ENCODE measurements at places on chromosomes 6 and 20.

DNA sequence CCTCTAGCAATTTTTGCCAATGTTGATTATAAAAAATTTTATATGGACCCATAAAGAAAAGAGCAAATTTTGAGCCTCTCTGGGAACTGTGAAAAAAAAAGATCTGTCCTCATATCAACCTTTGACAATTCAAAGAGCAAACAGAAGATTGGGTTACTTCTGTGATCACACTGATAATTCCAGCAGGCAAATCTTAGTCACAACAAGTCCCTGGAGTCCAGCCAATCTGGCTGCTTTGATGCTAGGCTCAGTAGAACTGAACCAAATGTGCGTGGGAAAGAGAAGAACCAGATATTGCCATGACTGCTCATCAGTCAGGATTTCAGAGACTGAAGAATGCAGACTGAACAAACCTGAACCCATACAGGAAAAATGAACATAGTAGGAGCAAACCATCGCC, 438.4 kb upstream of the FLRT3 start:
- DNase-seq = peak; percentile 15

GRCh38 chr6:81761197-81761596, 8.7 kb upstream of the TENT5A start:
- no peak for DNase-seq

DNA sequence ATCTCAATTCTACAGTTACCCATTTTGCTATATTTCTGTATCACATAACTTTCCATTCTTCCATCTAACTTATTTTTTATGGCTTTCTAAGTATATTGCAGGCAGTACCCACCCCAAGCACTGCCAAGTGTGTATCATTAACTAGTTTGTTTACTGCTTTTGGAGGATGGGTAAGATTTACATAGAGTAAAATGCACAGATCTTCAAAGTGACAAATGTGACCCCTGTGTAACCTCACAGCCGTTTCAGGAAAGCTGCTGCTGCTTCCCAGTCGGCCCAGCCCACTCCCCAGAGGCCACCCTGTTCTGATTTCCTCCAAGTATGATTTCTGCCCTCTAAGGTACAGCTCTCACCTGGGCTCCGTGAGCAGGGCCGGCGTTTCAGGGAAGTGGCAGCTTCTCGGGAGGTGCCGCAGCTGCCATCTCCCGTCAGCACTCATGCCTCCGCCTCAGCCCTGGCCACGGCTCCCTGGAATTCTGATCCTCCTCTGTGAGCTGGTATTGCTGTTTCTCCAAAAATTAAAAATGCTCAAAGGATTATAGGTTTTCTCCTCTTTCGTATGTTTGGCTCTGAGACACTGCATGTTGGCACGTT, 15.0 kb upstream of the MAP1LC3A start:
- no peak for DNase-seq

DNA sequence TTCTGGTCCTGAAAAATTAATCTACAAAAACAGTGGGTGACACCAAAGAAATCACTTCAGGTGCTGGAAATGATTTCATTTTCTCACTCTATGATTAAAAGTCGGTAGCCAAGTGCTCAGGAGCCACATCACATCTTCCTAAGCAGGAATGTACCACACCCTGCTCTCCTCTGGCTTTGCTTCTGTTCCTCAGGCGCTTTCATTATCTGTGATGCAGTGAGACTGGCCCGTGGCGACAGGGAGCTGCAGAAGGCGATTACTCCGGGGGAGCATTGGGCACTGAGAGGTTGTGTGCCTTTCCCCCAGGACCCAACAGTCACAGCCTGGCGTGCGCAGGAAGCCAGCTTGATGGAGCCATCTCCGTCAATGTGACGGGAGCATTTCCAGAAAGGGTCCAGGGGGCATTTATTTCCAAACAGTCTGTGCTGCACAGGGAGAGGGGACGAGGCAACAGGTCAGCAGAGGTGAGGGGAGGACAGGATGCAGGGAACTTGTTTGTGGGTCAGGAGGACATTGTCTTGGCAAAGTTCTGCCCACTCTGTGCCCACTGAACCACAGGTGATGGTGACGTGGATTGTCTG, 5.6 kb upstream of the ZNF831 start:
- no peak for DNase-seq

- no peak for DNase-seq
Observed at GRCh38 chr6:168383062-168383854, 57.7 kb upstream of the SMOC2 start.

- no peak for DNase-seq
Observed at GRCh38 chr6:12436683-12437082, 146.5 kb downstream of the EDN1 start.

DNA sequence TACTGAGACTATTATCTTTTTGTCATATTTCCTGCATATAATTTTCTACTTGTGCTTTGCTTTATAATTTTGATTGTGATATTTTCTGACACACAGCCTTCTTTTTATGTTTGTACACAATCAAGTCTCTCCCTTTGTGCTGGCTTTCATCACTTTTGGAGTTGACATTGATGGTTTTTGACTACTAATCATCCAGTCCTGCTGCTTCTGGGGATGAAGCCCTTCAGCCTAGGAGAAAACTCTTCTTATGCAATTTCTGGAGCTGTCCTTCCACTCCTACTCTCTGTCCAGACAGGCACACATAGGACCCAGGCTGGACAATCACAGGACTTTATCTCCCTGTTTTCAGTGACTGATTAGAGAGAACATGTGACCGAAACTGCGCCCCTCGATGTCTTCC, 515.0 kb downstream of the KIF16B start:
- DNase-seq = no peak

DNA sequence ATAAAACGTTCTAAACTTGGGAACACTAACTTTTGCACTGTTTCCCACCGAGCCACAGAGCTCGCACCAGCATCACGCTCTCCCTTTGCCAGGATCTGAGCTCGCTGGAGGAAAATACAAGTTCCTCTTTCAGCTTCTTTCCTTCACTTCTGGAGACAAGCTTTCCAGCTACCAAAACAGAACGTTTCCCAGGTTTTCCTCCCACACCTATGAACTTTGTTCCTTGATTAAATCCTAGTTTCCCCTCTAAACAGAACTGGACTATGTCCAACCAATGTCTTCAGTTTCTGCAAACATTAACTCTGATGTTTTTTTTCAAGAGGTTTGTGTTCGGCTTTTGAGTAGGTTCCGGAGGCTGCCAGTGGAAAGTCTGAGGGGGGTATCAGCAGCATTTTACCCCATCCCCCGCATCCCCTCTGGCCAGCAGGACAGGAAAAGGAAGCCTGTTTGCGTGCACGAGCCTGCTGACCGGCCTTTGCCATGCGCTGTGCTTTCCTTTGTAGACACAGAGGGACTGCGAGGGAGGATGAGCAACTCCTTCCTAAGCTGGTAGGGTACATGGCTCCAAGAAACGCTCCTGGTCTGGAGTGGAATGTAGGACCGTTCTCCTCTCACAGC, 135.5 kb downstream of the LY86 start:
- peak; percentile 73 for DNase-seq

GRCh38 chr6:435441-436307, 44.1 kb downstream of the IRF4 start:
- DNase-seq = no peak
